ENCODE measurements at places on chromosomes 3 and 15.
A peak's percentile ranks its signal among the peaks of the same experiment; 100 is the strongest.

GRCh38 chr3:124412644-124413043 is 317.6 kb upstream of the UMPS start:
- DNase-seq = no peak

DNA sequence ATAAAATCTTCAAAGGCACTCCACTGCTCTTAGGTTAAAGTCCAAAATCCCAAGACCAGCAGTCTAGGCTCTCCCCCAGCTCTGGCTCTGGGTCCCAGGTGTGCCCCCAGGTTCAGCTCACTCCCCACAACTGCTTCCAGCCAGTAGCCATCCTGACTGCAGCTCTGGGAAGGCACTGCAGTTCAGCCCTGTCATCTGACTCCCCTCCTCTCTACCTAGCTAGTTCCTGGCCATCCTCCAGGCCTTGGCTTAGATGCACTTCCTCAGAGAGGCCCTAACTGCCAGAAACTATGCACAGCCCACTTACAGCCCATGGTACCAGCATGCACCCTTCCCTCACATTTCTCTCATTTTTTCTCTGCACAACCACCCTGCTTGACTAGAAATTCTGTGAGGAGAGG is 25.5 kb downstream of the TBC1D2B start:
- DNase-seq = no peak

DNA sequence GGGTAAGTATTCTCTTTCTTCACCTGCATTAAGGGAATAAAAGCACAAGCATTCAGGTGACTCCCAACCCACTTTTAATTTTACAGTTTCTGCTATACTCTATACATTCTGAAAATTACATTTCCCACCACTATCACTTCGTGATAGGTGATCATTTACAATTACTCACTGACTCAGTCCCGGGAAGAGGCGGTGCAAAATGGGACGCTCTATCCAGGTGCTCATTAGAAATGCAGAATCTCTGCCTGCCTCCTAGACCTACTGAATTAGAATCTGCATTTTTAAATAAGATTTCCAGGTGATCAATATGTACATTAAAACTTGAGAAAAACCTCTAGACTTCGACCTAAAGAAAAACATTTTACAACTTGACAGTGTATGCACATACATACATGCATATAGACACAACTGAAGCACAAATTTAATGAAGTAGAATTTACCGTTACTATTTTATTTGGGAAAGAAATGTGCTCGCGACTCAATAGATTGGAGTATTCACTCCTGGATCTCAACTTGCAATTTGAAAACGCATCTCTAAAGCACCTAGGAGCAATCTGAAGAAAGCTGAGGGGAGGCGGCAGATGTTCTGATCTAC is 598 bp upstream of the TGFBR2 start:
- no peak for DNase-seq

GRCh38 chr3:140715035-140715434 is 37.2 kb downstream of the TRIM42 start:
- DNase-seq = no peak

GRCh38 chr3:101203411-101203810 is 117.0 kb downstream of the IMPG2 start:
- no peak for DNase-seq

GRCh38 chr3:151037746-151038477 is 47.6 kb upstream of the MED12L start:
- DNase-seq = no peak

GRCh38 chr3:183513046-183513706 is 42.3 kb downstream of the KLHL6 start:
- peak; percentile 25 for DNase-seq

DNA sequence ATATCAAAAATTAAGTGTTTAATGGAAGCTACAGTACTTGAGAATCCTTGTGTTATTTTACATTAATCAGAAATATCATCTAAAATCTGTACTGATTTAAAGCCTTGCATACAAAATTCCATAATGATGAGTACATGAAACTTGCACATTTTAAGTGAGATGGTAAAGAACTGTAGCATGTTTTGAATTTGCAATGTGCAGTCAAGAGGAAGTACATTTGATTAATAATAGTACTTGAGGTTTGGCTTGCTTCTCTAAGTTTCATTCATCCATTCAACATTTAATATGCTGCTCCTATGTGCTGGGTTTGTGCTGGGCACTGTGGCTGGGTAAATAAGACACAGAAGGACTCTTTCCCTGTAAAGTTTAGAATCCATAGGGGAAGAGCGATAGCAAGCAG is 332.3 kb downstream of the CNTN3 start:
- DNase-seq = no peak

DNA sequence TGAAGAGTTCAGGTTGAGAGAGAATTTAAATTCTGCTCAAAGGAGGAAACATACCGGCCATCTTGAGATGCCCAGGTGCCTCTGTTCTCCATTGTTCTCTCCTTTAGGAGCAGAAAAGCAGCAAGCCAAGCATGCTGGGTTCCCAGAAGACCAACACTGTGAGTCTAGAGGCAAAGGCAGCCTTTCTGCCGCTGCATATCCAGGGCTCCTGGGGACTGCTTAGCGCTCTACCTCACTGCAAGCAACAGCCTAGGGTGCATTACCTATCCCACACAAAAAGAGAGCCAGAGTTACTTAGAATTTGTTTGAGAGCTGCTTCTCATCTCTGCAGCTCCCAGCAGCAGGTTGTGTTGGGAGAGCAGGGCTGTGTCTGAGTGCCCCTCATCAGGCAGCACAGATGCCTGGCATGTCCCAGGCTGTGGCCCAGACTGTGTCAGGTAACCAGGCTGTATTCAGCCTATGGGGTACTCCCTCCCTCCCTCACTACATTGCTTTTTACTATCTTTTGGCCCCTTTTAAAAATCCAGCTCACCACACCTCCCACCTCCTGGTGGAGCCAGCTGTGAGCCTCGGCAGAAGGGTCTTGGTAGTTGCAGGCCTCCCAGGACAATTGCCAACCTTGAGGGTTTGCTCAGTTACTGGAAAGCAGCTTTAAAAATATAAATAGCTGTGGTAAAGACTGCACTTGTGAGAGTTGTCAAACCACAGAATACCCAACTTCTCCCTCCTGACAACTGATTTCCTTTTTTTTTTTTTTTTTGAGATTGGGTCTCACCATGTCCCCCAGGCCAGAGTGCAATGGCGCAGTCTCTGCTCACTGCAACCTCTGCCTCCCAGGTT is 30.2 kb downstream of the BCL2L10 start:
- no peak for DNase-seq

DNA sequence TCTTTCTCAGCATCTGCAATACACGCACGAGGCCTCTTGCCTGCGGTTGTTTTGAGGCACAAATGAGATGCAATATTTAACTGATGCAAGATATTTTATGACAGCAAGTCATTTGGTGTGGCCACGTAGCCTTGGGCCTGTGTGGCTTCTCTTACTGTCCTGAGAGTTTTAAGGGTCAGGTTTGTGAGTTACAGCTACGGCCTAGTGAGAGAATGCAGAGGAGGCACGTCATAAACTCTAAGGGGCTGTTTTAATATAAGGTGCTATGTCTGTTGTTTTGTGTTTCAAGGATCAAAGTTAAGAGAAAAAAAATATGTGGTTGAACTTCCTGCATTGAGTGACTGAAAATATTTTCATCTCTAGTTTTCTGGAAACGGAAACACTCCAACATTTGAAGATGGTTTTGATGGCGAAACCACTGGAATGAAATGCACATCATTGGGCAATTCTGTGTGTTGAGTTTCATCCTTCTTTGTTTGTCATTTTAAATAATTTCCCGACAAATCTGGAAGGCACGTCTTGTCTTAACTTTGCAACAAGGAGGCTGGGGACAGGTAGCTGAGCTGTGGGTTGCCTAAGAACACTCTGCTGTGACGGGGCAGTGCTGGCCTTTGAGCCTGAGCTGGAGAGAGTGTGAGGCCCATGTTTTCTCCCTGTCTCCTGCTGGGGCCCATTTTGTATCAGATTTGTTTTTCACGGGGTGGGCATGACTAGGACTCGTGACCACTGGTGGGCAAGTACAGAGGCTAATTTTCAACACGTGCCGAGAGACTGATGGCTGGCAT is 5.1 kb downstream of the APBA2 start:
- DNase-seq = no peak

DNA sequence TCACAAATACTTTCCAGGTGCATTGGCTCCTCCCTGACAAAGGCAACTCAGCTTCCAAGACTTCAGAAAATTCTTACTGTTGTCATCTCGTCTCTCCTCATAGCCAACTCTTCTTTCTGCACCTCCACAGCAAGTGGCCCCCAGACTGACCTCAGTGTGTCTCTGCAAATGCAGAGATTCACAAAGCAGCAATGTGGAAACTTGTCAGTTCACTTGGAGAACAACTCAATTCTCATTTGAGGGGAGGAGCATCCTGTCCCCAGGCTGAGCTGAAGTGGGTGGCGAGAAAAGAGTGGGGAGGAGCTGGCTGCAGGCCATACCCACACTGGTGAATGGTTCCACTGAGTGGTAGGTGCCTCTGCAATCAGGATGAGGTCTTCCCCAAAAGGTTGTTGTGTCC is 248.7 kb upstream of the IL12A start:
- DNase-seq = no peak

DNA sequence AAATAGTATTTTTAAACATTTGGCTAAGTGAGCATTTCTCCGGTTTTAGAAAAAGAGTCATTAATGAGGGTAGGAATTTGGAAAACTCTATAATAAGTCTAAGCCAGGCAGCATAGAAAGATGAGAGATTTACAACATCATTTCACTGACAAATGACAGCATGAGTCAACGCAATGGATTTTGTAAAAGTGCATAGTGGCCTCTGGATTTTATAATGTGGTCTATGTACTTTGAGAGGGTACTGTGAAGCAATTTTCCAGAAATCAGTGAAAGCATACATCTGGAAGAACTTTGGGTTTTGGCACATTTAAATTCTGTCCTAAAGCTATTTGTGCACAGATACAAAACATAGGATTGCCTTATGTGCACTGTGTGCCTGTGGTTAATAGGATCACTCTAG is 130.8 kb upstream of the CCNL1 start:
- DNase-seq = no peak

DNA sequence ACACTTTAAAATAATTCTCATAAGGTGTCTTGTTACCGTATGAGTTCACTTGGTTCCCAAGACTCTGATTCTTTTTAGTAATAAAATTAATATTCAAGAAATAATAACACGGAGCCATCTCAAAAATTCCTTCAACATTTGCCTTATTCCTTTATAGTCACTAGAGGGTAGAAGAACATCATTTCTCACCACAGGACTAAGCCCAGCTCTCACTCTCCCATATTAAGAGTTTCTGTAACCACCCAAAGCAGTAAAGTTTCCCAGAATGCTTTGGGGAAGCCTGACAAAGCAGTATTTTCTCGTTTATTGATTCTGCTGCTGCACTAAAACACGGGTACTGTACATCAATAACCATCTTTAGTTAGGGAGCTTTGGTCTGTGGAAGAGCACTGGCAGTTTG is 114.9 kb downstream of the MCTP2 start:
- DNase-seq = no peak

DNA sequence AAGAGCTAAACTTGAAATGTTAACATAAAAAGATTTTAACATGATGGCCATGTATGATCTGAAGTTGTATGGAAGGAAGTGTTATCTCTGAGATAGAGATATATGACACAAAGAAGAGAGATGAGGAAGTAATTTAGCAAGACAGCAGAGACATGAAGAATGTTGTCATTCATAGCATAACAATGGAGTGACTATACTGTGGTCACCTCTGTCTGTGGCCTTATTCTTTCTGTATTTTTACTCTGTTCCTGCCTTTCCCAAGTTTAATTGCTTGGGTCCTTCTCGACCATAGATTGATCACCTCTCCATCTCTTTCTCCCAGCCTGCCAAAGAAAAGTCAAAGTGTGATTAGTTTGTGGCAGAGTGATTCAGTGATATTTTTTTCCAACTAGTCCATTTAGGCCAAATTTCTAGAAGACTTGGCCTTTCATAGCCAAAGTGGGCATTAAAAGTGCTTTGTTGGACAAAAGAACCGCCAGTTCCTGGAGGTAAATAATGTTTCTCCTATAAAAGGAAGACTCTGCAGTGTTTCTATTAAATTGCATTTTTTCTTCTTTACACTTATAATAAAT is 711.9 kb downstream of the CADM2 start:
- DNase-seq = no peak

DNA sequence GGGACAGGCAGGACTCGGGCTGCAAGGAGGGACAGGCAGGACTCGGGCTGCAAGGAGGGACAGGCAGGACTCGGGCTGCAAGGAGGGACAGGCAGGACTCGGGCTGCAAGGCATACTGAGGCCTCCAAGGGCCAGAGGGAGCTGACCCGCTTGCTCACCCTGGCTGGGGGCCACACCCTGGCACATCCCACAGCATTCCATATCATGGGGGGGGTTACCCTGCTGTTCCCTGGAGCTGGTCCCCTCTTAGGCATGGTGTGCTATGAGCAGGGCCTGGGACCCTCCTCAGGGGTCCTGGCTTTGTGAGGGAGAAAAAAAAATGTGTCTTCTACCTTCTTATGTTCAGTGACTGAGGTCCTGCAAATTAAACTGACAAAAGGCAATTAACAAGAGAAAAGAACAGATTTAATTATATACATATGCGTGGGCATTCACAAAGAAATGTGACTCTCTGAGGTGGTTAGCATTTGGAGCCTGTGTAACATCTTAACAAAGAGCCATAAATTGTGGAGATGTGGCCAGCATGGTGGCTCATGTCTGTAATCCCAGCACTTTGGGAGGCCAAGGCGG is 97.6 kb upstream of the ALDH1A3 start:
- DNase-seq = no peak

GRCh38 chr15:51982770-51983103 is 11.2 kb upstream of the LEO1 start:
- no peak for DNase-seq

DNA sequence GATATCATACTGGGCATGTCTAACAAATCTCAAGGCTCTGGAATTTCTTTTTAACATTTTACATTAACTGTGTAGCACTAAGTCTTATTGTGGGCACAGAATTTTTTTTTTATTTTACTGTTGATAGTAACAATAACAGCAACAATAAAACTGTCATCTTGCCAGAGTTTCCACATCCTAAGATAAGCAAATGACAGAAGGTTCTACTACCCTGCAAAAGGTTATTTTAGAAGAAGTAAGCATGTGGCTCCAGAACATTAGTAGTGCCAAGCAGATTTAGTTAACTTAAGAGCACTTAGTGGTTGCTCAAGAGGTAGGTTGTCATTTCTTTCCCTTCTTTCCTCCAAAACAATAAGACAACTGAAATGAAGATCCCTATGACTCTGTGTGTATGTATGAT is 743.0 kb upstream of the CBLB start:
- DNase-seq = no peak

GRCh38 chr15:42734076-42734672 is 2.8 kb downstream of the CDAN1 start:
- no peak for DNase-seq

- DNase-seq = no peak
Observed at GRCh38 chr3:170021083-170021482, 16.7 kb upstream of the GPR160 start.

GRCh38 chr3:157059181-157059580 is 100.8 kb downstream of the CCNL1 start:
- DNase-seq = no peak

GRCh38 chr15:101775136-101775535 is 28.2 kb upstream of the OR4F6 start:
- DNase-seq = no peak
